Activated CD8-positive, alpha-beta memory T cell treated with anti-CD3 and anti-CD28 coated beads for 1 hour (primary cell): ENCODE measurements at places on chromosomes 13 and 19.
A peak's percentile ranks its signal among the peaks of the same experiment; 100 is the strongest.

DNA sequence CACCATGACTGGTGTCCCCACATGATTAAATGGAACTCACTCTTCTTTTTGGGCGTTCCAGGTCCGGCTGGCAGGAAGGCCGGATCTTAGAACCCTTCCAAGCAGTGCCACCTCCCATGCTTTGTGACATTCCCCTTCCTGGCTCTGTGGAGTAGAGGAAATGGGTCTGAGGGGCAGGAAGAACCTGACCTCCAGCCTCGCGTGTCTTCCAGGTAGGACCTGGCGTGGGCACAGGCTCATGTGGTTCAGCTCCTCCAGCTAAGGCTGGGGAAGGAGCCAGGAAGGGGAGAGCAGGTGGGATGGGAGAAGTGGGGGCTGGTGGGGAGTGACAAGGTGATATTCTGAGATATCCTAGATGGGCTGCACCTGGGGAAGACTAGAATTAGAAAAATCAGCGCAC, 2.1 kb downstream of the TMEM255B start:
- no peak for DNase-seq

DNA sequence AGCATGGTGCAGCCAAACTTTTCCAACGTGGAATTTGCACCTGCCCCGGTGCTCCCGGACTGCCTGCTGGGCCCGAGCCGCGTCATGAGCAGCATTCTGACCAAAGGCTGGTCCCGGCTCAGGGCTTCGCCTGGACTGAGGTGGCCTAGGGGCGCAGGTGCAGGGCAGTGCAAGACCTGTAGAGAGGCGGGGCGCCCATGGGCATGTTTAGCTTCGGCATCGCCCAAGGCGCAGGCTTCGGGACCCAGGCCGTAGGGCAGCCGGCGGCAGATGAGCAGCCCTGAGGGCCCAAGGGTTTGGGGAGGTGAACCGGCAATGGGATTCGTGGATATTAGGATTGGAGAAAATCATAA, 23.8 kb downstream of the LRFN3 start:
- no peak for DNase-seq

DNA sequence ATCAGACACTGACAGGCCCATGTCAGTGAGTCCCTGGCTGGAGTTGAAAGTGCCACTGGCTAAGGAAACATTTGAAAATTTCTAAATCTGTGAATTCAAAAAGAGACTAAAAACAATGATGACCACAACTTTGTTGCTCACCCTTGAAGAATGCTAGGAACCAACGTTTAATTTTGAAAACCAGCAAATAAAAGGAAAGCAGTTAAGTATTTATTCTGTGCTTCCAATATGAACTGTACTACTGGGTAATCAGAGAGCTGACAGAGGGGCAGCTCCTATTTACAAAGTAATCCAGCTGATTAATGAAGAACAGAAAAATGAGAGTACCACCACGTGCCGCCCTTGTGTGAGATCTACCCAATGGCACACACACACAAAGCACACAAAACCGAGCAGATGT, 44.7 kb upstream of the LATS2 start:
- DNase-seq, result no peak

DNA sequence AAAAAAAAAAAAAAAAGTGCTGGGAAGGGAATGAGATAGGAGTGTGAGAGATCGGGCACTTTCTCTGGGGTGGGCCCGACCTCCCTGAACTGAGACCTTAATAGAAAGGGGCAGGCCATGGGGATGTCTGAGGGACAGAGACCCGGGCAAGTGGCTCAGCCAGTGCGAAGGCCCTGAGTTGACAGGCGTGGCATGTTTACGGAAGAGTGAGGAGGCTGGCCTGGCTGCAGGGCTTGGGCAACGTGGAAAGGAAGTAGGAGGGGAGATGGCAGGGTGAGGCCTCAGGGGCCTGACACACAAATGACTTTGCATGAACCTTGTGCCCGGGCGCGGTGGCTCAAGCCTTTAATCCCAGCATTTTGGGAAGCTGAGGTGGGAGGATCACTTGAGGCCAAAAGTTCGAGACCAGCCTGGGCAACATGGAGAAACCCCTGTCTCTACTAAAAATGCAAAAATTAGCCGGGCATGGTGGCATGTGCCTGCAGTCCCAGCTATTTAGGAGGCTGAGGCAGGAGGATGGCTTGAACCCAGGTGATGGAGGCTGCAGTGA, 13.9 kb downstream of the FCHO1 start:
- no peak for DNase-seq

GRCh38 chr13:77514336-77514726, 21.2 kb upstream of the SCEL start:
- DNase-seq, result no peak

DNA sequence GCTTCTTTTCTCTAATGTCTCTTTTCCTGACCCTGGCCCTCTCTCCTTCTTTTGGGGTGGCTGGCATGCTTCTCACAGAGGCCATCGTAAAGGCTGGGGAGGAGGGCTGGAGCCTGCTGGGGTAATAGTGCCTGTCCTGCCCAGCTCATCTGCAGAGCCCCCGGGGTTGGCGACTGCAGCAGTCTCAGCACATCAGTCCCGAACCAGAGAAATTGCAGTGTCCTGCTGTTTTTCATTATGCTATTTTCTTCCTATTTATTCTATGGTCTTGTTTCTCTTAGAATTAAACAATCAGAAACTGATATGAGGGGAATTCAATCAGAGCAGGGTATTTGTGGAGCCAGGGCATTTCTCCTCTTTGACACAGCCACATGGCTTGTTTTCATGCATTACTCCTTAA, 166.4 kb downstream of the SHISA2 start:
- DNase-seq, result no peak

DNA sequence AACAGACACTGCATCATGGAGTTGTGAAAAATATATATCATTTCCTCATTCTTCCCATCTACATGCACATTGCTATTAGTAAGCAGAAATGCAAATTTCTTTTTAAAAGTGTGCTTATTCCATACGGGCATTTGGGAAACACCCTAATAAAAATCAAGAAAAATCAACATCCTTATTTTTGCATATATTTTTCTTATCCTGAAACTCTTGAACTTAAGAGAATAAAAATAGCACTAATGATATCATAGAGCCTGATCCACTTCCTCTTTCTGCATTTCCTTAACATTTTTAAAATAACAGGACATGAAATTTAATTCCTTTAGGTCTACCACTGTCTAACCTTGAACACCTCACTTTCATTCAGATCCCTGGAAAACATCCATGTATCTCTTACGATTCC, 123.3 kb downstream of the VWA8 start:
- no peak for DNase-seq

- no peak for DNase-seq
Measured at GRCh38 chr13:113083402-113084061, 22.1 kb upstream of the F7 start.

GRCh38 chr13:21055511-21056045, 5.8 kb downstream of the LATS2 start:
- DNase-seq, result no peak

- no peak for DNase-seq
Measured at GRCh38 chr19:24166055-24166454, 79.1 kb downstream of the ZNF254 start.

GRCh38 chr13:74052402-74052928, 81.7 kb downstream of the KLF12 start:
- DNase-seq, result no peak

GRCh38 chr19:6100284-6100915, 9.9 kb downstream of the RFX2 start:
- no peak for DNase-seq

- no peak for DNase-seq
Measured at GRCh38 chr13:33258808-33259193, 26.8 kb downstream of the STARD13 start.

DNA sequence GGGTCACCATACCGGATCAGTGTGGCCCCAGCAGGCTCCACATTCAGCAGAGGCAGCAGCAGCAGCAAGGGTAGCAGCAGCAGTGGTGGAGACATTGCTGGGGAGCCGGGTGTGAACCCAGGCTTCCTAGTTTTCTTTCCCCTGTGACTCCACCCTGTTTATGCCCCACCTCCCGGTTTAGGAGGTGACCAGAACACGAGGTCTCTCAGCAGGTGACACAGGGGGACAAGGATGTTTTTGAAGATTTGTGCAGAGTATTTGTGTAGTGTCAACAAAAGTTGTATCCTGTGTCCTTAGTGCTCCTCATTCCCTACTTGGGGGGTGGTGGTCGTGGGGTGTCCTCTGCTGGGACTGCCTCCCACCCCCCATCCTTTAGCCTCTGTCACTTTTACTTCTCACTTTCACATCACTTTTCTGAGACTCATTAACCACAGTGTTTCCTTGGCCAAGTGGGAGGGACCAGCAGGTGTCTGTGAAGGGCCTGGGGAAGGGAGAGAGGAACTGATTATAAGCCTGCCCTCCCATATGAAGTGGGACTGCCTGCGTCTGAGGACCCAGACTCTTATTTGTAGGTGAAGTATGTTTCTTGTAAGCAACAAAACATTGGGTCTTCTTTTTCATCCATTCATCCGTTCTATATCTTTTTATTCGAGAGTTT, 15.6 kb upstream of the KCNC3 start:
- no peak for DNase-seq

GRCh38 chr13:73189362-73189761, 130.6 kb downstream of the KLF5 start:
- no peak for DNase-seq

GRCh38 chr19:52590728-52591127, 20.6 kb downstream of the ZNF701 start:
- no peak for DNase-seq

GRCh38 chr19:5492635-5493409, 37.6 kb downstream of the ZNRF4 start:
- no peak for DNase-seq

DNA sequence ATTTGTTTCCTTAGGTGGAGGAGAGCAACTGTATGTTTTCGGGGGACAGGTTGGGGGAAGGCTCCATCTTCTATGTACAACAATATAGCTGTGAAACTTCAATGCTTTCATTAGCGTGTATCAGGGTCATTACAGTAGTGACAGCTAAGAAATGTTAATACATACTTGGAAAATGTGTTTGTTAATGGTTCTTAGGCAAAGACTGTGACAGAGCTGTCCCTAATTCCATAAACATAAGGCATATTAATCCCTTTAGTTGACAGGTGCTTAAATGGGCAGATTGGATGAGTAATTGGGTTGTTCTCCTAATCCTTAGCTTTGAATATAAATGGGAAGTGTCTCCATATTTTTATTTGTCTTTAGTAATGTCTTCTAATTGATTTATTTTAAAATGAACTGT, 313.7 kb downstream of the HS6ST3 start:
- no peak for DNase-seq

DNA sequence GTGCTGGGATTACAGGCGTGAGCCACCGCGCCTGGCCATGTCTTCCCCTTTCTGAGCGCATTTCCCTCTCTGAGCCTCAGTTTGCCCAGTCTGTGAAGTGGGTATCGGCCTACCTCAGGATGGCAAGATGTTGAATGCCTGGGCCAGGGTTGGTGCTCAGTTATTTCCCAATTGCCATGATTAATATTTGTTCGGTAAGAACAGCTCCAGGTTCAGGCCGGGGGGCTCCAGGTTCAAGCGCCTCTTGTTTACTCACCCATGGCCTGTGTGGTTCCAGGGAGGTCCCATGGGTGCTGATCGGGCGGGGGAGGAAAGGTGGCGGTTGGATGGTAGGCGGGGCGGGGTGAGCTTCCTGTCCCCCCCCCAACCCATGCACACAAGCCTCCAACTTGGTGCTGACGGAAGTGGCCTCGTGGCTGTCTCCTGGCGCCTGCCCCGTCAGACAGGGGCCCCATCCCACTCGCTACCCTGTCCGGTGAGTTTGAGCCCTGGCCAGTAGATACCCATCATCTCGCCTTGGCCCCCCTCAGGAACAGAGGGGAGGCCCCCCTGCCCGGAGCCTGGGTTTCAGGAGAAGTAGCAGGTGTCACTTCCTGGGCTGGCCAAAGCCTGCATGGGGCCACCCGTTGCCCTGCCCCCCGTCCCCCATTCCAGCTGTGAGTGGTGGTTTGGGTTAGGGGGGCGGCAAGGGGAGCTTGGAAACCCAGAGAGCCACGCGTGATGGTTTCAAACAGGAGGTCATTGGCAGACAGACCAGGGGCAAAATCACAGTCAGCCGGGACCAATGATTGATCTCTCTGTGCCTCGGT, at the start of gene FCHO1:
Gene FCHO1 (plus strand): TSS at position 375 of the 809 bp plus-strand sequence. CDS start 3,688 bp downstream, outside the sequence.
- DNase-seq, result peak; percentile 71

DNA sequence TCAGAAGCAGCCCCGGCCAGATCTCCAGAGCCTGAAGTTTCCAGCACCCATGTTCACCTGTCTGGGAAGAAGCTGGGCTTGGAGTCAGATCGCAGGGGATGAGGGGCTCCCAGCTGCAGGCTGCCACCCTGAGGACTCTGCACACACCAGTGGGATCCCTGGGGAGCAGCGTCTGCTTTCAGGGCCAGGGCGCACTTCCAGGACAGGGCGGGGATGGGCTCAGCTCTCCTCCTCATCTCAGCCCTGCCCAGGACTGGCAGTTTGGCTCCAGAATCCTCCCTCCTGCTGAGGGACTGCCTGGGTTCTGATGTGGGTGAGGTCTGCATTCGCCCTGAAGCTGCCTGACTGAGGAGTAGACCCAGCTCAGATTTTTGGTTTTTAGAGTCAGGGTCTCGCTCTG, 3.5 kb downstream of the SLC7A9 start:
- DNase-seq, result no peak

- DNase-seq, result no peak
Measured at GRCh38 chr13:96992633-96993032, 1.6 kb downstream of the OXGR1 start.

GRCh38 chr19:47769534-47769933, 9.0 kb upstream of the SELENOW start:
- DNase-seq, result no peak

GRCh38 chr19:35549174-35549788, 3.9 kb downstream of the TMEM147 start:
- DNase-seq, result peak; percentile 26

GRCh38 chr13:49938314-49938713, 2.2 kb upstream of the SPRYD7 start:
- no peak for DNase-seq

- DNase-seq, result no peak
Measured at GRCh38 chr13:74092711-74093110, 41.5 kb downstream of the KLF12 start.

- DNase-seq, result no peak
Measured at GRCh38 chr19:37251308-37252229, 33.6 kb downstream of the ZNF383 start.

GRCh38 chr19:38543807-38544568, 73.8 kb downstream of the MAP4K1 start:
- DNase-seq, result no peak

- DNase-seq, result no peak
Measured at GRCh38 chr19:7979011-7979410, 26.4 kb downstream of the ELAVL1 start.

DNA sequence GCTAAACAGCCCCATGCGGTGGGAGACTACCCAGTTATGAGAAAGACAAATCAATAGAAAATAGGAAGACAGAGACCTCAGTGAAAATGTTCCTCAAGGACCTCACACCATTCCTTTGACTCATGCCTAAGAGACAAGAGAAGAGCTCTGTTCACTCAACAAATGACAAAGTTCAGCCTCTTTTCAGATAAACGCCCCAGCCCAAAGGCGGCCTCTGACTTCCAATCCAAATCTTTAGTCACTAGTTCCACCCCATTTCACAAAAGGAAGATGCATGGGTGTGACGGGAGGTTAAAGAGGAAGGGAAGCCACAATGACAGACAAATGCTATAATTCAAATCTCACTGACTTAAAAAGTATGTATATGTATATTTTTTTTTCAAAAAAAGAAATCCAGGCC, 8.1 kb downstream of the CARS2 start:
- DNase-seq, result no peak

- no peak for DNase-seq
Measured at GRCh38 chr13:41595298-41595697, 137.9 kb downstream of the RGCC start.

- DNase-seq, result no peak
Measured at GRCh38 chr13:100434010-100434763, 154.4 kb downstream of the GGACT start.

GRCh38 chr19:12603714-12604113, 6.9 kb downstream of the ZNF490 start:
- DNase-seq, result no peak
